ENCODE measurements at places on chromosomes 3 and 15.
A peak's percentile ranks its signal among the peaks of the same experiment; 100 is the strongest.

- peak; percentile 77 for DNase-seq
Measured at GRCh38 chr3:11290743-11291680, 18.8 kb downstream of the ATG7 start.

GRCh38 chr3:67312155-67312554, 314.0 kb downstream of the KBTBD8 start:
- no peak for DNase-seq

GRCh38 chr3:187689984-187690383, 12.4 kb downstream of the RTP2 start:
- DNase-seq = no peak

- no peak for DNase-seq
Measured at GRCh38 chr3:140505213-140505612, 172.7 kb upstream of the TRIM42 start.

- no peak for DNase-seq
Measured at GRCh38 chr15:35150361-35150760, 65.3 kb upstream of the NANOGP8 start.

- no peak for DNase-seq
Measured at GRCh38 chr15:35484231-35484945, 61.6 kb downstream of the DPH6 start.

- DNase-seq = no peak
Measured at GRCh38 chr3:127644641-127645370, 15.8 kb downstream of the PODXL2 start.

- peak; percentile 30 for DNase-seq
Measured at GRCh38 chr15:75606711-75607699, 18.5 kb downstream of the SNUPN start.

DNA sequence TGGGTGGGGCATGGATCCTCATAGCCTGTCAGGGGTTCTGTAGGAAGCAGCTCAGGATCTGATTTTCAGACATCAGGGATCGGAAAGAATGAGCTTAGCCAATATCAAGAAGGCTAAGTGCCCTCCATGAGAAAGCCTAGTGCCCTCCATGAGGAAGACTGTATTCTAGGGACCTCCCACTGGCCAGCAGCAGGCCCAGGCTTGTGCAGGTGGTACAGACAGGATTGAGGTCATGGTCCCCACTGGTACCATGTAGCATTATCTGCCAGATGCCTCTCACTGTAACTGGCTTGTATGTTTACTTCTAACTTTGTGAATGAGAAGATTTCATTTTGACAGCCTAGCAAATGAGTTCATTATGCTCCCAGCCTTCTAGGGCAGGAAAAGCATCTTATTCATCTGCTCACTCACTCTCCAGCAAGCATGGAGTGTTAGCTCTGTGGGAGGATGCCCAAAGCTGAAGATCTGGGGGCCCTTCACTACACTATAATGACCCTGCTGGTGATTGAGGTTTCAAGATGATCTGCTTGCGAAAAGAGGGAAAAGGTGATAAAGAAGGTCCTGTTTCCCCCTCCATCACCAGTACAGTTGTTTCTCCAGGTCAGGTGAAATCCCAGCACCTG, 7.5 kb downstream of the EPHB1 start:
- no peak for DNase-seq

DNA sequence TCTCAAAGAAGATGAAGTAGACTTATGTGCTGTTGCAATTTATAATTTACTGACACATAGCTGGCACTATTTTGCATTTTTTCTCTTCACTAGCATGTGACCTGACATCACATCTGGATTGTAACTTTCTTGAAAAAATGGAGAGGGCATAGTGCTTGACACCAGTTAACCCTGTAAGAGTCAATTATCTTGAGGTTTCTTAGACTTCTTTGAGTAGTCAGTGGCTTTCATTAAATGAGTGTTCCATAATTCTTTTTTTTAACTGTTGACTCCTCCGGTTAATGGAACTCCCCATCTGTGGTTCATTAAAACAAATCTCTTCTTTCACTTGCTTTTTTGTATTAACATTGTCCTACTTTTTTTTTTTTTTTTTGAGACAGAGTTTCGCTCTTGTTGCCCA, 16.9 kb upstream of the PRKCI start:
- DNase-seq = no peak

DNA sequence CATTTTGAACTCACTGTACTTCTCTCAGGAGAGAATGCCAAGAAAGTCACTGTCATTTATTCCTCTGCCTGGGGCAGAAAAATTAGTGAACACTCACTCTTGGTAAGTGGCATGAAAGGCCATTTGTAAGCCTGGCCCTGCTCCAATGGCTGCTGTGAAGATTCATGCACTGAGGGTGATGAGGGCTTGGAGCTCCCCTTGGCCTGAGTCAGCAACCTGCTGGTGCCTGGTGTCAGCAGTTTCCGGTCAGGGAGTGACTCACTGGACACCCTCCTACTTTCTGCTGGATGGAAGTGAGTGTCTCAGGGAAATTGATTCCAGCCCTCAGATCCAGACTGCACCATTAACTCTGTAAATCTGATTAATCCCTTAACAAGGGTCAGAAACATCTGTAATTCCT, 37.6 kb downstream of the TRA2B start:
- DNase-seq = no peak

- peak; percentile 6 for DNase-seq
Measured at GRCh38 chr3:129119365-129120100, 2.1 kb downstream of the RAB43 start.

GRCh38 chr3:31988271-31988670, 6.7 kb downstream of the ZNF860 start:
- DNase-seq = no peak

DNA sequence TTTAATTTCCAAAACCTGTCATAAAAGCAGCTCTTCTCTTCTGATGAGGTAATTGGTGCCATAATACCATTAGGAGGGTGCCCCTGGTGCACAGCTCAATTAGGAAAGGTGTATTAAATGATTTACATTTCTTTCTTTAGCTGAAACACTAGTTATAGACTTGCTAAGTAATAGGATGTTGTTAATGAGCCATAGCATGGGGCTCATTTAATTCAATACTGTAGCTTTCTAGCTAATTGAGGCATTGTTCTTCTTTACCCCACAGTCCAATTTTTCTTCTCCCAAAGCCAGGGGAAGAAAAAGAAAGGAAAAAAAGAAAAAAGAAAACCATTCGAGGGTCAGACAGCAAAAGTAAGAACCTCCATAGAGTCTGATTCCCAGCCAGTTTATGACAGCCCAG, 164.0 kb upstream of the HES1 start:
- no peak for DNase-seq

DNA sequence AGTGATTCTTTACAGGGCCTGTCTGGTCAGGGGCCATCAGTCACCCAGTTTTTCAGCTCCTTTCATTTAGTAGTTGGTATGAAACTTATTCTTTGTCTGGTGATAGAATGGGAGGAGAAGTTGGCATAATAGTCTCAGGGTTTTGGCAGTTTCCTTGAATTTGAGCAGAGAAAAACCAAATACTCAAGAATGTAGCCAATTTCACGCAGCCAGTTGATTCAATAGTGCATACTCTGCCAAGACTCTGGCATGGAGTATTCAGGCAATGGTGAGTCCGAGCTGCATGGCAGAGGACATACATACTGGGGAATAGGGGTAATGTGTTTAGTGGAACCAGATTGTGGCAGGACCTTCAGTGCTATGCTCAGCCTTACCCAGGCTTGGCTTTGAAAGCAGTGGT, 118.3 kb downstream of the GALK2 start:
- no peak for DNase-seq

- no peak for DNase-seq
Measured at GRCh38 chr3:171315101-171315500, 145.1 kb downstream of the TNIK start.

- DNase-seq = no peak
Measured at GRCh38 chr15:58532126-58532525, 100.3 kb downstream of the LIPC start.

DNA sequence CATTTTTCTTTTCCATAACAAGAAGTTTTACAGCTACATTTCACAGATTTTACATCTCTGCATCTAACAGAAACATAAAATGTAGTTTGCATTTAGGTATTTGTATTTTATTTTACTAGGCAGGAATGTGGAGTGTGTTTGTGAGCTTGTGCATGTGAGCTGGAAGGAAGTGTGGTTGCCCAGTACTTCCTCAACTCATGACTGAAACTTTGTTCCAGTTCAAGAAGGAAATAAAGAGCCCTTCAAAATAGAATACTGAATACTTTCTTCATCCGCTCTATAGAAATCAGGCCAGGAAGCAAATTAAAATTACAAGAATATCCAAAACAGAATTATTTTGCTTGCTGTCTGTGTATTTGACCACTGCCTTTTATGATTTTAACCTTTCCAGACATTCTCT, 81.3 kb downstream of the CHL1 start:
- DNase-seq = no peak

- DNase-seq = no peak
Measured at GRCh38 chr15:85419161-85419560, 38.8 kb downstream of the AKAP13 start.

GRCh38 chr3:194105292-194105691, 30.7 kb upstream of the HES1 start:
- DNase-seq = no peak

- no peak for DNase-seq
Measured at GRCh38 chr3:168060317-168060716, 35.4 kb downstream of the GOLIM4 start.

DNA sequence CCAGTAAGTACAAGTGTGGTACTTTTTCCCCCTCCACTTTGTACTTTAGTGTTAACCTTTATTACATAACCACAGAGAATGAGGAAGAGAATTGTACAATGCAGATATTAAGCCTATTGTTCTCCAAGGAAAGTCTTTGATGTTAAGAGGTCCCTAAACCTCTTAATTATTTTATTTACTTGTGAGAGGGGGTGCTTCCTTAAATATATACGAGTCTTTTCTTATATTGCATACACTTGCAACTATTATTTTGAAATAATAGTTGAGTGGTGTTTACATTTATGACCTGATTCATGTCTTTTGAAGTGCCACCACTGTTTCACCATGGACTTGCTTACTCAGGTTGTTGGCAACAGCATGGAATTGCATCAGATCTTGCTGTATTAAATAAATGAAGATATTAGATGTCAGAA, 10.1 kb downstream of the USP3 start:
- DNase-seq = no peak

- no peak for DNase-seq
Measured at GRCh38 chr15:45118996-45119395, 4.9 kb downstream of the DUOXA2 start.

DNA sequence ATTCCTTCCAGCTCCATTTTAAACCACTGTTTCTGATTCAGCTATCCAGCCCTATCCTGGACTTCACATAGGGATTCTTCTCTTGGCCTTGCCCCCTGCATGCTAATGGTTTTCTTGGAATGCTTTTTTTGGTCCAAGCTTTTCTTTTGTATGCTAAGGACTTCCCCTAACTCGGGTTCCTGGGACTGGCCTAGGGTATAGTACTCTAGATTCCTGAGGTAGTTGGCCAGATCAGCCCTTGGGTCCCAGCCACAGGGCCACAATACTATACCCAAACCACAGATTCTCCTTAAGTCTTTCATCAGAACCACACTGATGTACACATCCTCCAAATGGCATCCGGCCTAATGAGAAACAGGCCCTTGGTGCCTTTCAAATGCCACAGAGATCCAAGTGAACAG, 2.8 kb downstream of the FYCO1 start:
- DNase-seq = peak; percentile 16

GRCh38 chr15:32981536-32981935, 213.0 kb downstream of the FMN1 start:
- DNase-seq = no peak

DNA sequence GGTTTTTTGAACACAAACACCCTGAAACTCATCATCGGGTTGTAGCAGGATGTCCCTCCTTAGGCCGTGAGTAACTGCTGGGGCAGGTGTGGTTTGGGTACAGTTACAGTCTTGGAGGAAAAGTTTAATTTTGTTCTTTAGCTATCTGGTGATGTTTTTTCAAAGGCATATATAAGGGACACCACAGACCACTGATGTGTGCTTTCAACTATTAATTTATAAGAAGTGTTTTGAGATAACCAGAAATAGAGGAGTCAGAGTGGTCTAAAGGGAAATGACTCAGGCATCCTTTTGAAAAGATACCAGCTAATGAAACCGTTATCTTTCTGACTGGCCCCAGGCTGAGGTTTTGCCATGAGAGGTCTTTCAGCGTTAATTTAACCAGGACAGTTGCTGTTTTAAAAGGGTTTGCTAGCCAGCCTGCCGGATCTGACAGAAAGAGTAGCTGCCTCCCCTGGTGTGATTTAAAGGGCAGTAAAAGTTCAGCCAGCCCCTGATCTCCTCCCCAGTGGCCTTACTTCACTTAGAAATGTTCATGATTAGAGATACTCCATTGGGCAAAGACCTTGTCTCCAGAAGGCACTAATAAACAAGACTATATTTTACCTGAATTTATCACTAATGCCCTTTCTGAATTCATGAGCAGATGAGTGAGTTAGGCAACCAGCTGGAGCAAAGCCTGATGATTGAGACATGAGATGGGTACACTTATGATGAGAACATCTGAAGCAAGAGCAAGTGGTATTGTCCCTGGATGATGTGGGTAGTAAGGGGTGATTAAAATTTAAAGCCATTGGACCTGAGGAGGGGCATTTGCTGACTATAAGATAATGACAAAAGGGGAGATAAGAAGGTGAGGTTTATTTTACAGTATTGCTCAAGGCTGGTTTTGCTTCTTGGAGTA, 482.5 kb upstream of the TBL1XR1 start:
- peak; percentile 67 for DNase-seq

DNA sequence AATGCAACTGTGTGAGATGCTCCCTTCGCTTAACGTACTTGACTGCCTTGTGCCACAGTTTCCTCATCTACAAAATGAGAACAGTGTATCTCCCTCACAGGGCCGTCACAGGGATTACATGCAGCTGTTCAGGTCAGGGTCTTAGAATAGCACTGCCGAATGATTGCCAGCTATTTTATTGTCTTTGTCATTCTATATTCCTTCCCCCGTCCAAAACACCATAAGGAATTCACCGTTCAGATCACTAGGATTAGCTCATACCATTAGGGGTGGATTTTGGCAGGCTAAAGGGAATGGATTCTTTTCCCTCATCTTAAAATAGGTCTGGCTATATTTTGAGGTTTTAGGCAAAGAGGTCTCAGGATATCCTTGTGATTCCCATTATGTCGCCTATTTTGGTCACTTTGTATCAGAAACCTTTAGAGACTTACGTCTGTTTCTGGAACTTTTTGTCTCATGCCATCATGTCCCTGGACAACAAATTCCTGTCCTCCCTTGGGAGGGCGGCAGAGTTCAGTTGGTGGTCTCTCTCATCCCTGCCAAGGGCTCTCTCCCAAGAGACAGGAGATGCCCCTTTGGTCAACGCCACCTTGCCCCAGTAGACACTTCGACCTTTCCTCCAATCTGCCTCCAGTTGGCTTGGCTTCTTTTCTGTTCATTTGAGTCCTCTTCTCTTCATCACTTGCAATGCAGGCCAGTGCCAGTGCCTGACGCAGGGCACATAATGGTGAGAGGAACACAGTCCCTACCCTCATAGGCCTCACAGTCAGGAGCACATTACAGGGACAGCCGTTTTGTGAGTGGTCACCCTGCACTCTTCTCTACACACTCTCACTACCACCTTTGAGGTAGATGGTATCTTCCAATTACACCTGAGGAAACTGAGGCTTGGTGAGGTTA, 171.6 kb upstream of the BHLHE40 start:
- no peak for DNase-seq

GRCh38 chr3:155102329-155102728, 22.2 kb downstream of the MME start:
- DNase-seq = no peak
